ENCODE measurements at places on chromosomes 11 and 22. TPM values are rescaled to one million over a fixed set of nuclear protein-coding genes. Genes with fewer than 3 reads are reported as not detected.
A peak's percentile ranks its signal among the peaks of the same experiment; 100 is the strongest.

PNPLA5 gene
- 0.50 TPM for polyA plus RNA-seq

SCN4B gene
- 0.05 TPM for polyA plus RNA-seq

CRYAB gene
- 483 TPM for polyA plus RNA-seq

EMID1 gene
- polyA plus RNA-seq, result 0.69 TPM

CNIH2 gene
- polyA plus RNA-seq, result not detected

ANGPTL5 gene
- polyA plus RNA-seq, result not detected

MS4A4E gene
- polyA plus RNA-seq, result not detected

CD6 gene
- polyA plus RNA-seq, result 1.3 TPM

STX3 gene
- polyA plus RNA-seq, result 12.7 TPM

TTC36 gene
- polyA plus RNA-seq, result 0.95 TPM

DNA sequence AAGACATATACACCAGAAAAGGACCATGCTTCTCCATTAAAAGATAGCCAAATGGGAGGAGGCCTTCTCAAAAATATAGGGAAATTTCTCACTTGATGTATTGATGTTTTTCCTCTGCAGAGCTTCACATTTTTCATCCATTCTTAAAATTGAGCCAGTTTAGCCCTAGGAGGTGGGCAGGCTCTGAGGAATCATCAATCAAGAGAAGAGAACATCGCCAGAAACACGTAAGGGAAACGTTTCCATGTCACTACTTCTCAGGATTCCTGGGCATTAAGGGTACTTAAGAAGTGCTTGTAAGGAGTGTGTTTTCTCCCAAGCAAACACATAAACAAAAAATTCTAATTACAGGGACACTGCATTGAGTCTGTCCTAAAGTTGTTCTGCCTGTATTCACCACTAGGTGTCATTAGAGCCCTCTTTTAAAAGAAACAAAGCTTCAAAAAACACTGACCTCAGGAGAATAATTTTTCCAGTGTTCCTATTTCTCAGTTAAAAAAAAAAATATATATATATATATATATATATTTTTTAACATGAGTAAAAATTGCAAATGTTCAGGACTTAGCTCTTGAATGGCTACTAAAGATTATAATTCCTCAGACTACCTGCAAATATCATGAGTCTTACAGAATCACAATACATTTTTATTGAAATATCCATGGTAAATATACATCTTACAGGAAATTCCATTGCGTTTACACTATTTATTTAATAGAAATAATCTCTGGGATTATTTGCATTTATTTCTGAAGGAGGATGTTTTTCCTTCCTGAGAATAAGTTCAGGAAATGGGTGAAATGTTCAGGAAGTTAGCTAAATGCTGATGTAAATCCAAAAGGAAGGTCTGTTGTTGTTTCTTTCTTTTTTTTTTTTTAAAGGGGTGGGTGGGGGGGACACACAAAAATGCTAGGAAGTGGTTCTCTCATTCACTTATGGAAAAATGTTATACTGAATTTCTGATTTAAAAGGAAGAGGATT lies 16.0 kb downstream of the FZD4 start:
- no peak for DNase-seq

GRCh38 chr11:22677153-22677903 lies 10.9 kb downstream of the GAS2 start:
- DNase-seq, result no peak

GRCh38 chr11:8775332-8775731 lies 92.7 kb downstream of the RPL27A start:
- no peak for DNase-seq

DNA sequence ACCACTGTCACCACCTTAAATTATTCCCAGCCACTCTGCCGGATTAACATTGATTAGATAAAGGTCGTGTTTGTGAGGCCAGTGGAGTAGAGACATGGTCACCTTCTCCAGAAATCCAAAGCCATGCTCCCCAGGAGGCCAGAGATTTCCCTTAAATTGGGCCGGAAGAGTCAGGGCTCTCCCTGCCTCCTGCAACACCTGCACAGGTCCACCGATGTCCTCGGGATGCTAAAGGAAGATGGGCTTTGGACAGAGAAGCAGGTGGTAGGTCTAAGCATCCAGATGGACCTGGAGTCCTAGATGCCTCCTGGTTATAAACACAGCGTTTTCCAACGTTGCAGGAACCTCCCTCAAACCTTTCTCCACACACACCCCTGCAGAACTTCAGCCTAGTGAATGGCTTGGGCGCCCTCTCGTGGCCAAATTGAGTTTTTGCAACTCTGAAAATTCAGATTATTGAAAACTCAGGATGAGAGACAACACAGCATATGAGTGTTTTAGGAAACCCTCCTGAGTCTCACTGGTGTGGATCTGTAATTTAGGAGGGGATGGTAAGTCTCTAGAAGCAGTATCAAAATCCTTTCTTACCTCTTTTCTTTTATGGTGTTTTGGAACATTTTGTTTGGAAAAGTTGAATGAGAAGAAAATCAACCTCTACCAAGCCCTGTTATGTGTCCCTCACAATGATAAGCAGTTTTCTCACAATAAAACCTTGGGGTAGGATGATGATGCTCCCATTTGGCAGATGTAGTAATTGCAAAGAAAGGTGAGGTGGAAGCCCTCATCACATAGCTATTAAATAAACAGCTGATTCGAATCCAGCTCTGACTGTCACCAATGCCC lies 109.6 kb downstream of the RRAS2 start:
- peak; percentile 64 for DNase-seq

GRCh38 chr11:73498343-73498742 lies 99.6 kb downstream of the FAM168A start:
- no peak for DNase-seq

DNA sequence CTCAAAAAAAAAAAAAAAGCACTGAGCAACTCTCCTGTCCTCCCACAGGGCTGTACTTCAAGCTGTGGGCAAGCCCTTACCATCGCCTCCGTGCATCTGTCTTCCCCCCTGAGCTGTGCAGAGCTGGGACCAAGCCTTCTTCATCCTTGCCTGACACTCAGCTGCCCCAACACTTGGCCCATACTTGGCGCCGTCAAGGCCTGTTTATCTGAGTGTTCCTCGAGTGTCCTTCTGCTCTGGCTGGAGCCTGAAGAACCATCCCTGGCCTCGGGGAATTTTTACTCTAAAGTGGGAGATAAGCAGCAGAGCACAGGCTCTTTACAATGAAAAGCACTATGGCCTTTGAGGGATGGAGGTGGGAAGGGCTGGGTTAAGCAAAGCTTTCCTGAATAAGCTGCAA lies 1.6 kb upstream of the TIRAP start:
- DNase-seq, result no peak

DNA sequence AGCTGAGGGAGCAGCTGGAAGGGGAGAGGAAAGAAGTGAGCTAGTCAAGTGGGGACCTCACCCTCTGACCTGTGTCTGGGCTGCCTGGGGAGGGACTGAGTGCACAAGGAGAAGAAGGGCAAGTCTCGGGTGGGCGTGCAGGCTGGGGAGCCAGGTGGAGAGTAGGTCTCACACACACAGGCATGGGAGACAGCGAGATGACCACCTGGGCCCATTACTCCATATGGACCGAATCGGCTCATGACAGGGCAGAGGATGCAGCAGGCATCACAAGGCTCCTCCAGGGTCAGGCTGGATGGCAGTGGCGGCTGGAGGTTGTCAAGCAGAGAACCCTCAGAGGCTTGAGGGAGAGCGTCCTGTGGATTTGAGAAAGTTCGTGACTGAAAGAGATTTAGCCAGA lies 63.5 kb downstream of the CEP164 start:
- DNase-seq, result no peak

GRCh38 chr11:69820441-69820840 lies 1.2 kb upstream of the FGF3 start:
- no peak for DNase-seq

- DNase-seq, result peak; percentile 76
Observed at GRCh38 chr22:46287873-46288751, 8.6 kb upstream of the GTSE1 start.

GRCh38 chr11:75481922-75482606 lies 43.7 kb downstream of the GDPD5 start:
- DNase-seq, result no peak

GRCh38 chr11:119910051-119910450 lies 181.1 kb upstream of the NECTIN1 start:
- no peak for DNase-seq

GRCh38 chr11:75840522-75840921 lies 25.5 kb downstream of the UVRAG start:
- DNase-seq, result no peak

DNA sequence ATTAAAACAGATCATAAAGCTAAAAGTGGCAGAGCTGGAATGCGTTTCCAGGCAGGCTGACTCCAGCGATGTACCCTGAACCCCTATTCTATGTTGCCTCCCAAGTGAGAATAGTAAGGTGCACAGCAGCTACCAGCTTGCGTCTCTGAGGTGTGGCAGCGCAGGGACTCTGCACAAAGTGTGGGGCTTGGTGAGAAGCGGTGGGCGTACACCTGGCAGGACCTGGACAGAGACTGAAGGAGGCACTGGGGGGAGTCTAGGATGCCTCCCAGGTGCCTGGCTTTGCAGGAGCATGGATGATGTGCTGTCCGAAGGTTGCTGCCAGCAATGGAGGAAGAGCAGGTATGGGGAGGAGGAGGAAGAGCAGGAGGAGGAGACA lies 42.9 kb downstream of the AMPD3 start:
- no peak for DNase-seq

- no peak for DNase-seq
Observed at GRCh38 chr11:88807349-88807748, 258.4 kb downstream of the GRM5 start.

GRCh38 chr22:41983513-41984405 lies 14.5 kb downstream of the SEPTIN3 start:
- DNase-seq, result peak; percentile 22

DNA sequence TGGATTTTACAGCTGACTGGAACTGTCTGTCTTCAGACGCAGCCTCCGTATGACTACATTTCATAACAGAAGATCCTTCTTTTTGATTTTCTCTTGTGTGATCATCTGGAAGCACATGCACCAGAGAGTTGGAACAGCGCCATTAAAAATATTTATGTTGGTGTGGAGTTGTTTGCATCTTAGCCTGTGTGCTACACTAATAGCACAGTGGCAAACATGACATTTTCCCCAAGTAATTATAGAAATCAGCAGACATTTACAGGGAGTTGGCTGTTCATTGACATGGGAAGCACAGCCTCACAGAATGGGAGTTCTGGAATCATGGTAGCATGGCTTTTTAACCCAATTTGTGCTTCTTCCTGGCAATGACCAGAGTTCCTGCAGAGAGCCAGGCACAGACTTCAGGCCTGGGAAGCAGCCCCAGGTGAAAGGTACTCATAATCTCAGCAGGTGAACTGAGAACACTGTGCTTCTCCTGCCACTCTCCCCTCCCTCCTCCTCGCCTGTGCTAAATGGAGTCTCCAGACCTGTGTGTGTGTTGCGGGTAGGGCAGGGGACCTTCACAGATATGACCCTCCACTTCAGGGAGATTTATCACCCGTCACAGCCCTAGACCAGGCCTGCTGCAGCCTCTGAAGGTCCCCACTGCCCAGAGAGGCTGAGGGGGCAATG lies 82.8 kb upstream of the PLET1 start:
- DNase-seq, result no peak

DNA sequence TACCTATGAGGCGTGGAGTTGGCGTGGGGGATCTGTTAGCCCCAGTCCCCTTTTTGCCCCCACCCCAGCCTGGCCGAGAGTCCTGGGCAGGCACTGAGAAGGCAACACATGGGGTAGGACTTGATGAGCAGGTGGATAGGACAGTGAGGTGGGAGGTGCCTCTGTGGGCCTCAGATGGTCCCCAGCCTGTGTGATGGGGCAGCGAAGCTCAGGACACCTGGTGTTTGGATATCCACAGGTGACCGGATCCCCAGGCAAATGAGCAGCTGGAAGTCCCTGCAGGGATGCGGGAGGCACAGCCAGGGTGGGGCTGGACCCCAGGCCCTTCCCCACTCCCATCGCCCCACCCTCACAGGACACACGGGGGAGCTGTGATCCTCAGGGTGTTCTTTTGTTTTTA lies 9.7 kb downstream of the FBLN1 start:
- no peak for DNase-seq

DNA sequence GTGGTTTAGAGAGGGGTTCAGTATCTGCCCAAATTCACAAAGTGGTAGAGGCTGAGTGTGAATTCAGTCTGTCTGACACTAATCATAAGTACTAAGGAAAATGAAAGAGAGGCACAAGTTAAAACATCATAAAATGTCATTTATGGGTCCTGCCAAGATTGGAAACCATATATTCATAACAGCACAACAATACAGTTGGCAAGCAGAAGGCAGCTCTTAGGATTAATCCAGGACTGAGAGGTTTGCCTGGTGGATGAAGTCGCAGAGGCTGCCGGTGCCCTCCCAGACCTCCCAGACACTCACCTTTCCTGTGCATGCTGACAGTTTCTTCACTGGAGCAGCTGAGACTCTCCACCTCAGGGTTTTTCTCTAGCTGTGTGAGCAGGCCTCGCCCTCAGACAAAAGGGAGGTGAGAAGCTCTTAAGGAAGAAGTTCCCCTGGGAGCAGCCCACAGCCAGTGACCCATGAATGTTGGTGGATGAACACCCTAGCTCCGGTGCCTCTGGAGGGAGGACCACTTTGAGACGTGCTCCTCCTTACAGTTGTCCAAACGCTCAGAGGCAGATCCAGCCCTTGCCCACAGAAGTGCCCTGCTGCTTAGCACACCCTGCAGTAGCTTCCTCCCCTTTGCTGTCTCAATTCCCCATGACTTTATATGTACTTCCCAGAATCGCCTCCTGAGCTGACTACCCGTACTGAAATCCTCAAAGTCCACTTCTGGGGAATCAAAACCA lies 43.7 kb downstream of the MAML2 start:
- no peak for DNase-seq

- peak; percentile 63 for DNase-seq
Observed at GRCh38 chr22:47030881-47031627, 268.6 kb downstream of the TBC1D22A start.

DNA sequence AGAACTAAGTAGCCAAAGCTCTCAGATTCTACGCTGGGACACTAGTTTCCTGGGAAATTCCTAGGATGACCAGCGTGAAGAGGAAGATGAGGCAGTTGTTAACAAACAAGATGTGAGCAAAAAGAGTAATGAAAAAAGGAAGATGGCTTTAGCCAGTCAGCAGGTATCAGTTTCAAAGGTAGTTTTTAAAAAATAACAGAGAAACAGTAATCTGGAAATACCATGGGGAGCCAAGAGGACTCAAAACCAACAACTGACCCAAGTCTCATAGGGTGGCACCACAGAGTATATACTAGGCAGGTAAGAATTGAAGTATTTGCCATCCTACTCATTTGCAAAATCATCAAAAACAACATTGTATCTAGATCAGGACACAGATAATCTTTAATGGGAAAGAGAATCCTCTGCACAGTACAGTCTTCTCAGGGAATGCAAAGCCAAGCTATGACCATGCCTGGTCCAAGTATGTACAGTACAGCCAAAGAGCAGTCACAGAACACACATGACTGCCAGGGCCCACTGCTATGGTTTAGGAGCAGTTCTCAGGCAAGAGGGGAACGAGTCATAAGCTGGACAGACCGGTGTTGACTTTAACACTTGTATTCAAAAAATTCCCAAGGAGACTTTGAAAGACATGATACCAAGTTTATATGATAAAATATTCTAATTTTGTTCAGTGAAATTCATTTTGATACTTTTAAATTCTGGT lies 20.6 kb downstream of the MSANTD4 start:
- DNase-seq, result no peak
